ENCODE measurements at places on chromosomes 3 and 15.

GRCh38 chr3:134839990-134840389, 44.9 kb downstream of the EPHB1 start:
- DNase-seq, result no peak

DNA sequence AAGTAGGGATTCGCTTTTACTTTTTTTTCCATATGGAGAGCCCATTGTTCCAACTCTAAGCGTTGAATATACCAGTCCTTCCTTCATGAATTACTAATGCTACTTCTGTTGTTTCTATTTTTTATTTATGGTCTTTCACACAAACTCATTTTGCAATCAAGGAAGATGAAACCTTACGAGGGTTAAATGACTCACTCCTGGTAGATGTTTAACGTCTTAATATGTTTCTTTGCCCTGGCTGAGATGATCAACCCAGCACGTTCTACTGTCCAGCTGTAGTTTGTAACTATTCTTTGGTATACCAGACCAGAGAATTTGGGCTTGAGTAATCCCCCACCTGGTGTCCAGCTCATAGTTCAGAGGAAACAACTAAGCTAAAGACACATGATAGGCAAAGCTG, 23.1 kb downstream of the CDCP1 start:
- DNase-seq, result no peak

DNA sequence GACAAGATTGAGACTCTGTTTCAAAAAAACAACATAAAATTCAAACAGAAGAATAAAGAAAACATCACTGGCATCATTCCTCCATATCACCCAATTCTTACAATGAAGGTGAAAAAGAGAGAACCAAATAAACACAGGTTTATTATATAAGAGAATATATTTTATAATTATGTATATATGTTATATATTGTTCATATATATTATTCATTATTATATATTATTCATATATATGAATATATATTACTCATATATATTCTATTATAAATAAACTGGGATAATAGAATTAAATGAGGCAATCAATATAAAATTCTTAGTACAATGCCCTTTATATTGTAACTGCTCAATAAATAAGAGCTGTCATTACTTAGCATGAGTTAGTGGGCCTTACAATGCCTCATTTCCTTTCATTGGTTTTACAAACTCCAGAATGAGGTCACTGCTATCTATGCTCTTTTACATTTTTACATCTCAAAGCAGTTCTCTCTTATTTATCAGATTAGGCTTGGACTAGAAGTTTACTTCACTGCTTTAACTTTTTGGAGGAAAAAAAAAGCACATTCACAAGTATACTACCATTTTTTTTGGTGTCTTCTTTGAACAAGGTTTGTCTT, 135.5 kb upstream of the TTC14 start:
- DNase-seq, result no peak

- DNase-seq, result no peak
Observed at GRCh38 chr3:113232342-113232741, 21.0 kb downstream of the BOC start.

DNA sequence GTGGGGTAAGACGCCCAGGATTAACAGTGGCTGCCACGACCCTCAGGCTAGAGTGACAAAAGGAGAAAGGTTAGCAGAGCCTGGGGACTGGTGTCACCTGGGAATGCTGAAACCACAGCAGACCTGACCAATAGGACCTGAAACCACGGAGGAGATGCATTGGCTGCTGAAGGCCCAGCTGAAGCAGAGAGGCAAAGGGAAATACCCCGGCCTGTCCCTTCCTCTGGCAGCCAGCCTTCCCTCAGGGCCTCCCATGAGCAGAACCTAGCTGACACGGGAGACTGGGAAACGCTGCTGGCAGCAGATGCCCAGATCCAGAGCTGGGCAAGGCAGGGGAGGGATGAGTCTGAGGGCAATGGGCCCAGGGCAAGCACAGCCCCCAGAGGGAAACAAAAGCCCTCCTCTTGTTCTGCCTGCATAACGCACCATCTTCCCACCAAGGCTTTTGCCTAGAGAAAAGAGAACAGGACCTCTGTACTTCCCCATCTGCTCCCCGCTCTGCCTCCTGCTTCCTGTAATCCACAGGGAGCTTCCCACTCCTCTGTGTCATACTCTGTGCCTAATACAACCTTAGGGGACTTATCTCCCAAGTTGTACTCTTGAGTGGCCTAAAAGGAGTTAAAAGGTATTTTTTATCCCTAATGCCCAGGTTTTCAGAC, 216.2 kb downstream of the ABHD5 start:
- no peak for DNase-seq

DNA sequence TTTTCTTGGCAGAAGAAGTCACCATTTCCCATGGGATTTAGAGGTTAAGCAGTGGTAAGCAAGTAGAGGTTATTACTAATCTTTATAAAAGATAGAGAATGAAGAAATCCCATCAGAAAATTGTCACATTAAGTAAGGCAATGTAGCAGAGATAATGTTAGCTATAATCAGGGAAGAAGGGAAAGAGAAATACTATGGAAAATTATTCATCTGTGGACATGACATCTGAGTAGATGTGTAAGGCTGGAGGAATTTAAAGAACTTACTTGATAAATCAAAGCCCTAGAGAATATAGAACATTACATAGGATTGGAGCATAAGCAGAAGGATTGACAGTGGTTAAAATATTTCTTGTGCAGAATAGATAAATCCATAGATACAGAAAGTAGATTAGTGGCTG, 553.1 kb upstream of the CBLB start:
- DNase-seq, result no peak

DNA sequence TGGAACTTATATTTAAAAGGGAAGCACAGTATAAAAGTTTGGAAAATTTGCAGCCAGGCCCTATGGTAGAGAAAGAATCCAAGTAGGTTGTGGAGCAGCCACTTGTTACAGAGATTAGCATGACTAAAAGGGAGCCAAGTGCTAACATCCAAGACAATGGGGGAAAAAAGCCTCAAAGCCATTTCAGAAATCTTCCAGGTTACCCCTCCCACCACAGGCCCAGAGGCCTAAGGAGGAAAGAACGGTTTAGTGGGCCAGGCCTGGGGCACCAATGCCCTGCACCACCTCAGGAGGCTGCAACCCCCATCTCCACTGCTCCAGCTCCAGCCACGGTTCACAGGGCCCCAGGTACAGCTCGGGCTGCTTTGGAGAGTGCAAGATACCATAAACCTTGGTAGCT, 69.9 kb downstream of the IGF2BP2 start:
- DNase-seq, result no peak

- no peak for DNase-seq
Observed at GRCh38 chr3:16064642-16065414, 109.7 kb upstream of the GALNT15 start.

DNA sequence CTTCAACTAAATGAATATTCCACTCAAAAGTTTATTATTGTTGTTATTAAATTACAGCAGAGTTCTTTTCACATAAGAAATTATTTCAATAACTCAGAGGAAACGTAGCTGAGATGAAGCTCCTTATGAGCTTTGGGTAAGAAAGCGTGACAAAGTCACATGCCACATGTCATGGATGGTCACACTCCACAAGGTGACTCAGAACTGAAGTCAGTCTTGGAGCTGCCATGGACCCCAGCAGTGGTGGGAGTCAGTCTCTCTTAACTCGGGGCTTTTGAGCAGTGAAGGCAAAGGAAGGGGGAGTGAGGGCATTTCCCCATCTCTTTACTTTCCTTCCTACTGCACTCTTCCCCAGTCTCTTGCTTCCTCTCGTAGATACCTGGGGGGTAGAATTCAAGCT, 87.5 kb upstream of the FAM3D start:
- DNase-seq, result no peak

DNA sequence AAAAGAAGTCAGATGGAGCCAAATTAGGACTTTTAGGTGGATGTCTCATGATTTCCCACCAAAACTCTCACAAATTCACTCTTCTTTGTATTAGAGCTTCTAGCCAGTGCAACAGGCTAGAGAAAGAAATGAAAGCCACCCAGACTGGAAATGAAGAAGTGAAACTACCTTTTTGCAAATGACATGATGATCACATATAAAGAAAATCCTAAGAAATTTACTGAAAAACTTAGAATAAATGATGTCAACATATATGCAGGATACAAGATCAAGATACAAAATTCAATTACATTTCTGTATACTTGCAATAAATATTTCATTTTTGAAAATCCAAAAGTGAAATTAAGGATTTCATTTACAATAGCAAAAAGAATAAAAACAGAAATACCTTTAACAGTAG, 110.8 kb downstream of the LRIG1 start:
- no peak for DNase-seq

GRCh38 chr15:49718234-49718633, 97.4 kb downstream of the DTWD1 start:
- no peak for DNase-seq

GRCh38 chr15:61050844-61051568, 178.1 kb downstream of the RORA start:
- no peak for DNase-seq

GRCh38 chr3:125591116-125591760, 4.1 kb downstream of the OSBPL11 start:
- DNase-seq, result no peak

GRCh38 chr15:45795440-45796069, 160.7 kb downstream of the SQOR start:
- no peak for DNase-seq

DNA sequence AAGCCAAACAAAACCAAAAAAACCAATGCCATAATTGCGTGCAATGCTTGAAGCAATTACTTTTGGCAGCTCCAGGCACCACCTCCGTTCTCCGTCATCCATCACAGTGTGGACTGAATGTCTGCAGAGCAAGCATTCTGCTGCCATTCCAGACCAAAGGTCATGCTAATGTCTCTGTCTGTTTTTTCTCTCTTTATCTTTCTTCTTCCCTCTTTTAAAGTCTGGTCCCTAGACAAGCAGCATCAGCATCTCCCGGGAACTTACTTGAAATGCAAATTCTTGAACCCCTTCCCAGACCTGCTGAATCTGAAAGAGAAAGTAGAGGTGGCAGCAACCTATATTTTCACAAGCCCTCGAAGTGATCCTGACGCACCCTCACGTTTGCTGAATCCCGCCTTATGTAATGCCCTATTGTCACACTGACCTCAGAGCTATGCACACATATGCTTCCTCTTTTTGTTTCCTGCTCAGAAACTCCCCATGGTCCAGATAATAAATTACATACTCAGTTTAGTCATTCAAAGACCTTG, 297.3 kb upstream of the PROK2 start:
- peak; percentile 95 for DNase-seq

- no peak for DNase-seq
Observed at GRCh38 chr15:64023220-64023619, 23.1 kb downstream of the DAPK2 start.

DNA sequence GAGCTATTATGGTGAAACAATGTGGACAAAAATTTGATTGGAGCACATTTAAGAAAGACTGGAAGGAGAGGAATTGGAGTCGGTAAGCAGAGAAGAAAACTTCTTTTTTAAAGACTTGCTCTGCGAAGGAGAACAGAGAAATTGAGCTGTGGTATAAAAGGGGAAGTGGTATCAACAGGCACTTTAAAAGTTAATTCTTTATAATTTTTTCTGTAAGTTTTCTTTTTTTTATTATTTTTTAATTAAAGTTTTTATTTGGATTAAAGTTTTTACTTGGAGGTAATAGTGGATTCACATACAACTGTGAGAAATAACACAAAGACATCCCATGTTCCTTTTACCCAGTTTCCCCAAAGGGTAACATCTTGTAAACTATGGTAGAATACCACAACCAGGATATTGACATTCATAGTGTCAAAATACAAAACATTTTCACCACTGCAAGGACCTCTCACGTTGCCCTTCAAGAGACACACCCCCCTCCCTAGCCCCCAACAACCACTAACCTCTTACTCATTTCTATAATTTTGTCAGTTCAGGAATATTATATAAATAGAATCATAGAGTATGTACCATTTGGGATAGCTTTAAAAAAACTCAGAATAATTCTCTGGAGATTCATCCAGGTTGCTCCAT, 33.8 kb upstream of the XIRP1 start:
- peak; percentile 31 for DNase-seq

- DNase-seq, result no peak
Observed at GRCh38 chr3:57810471-57811137, 54.5 kb downstream of the SLMAP start.

GRCh38 chr3:23576379-23576959, 229.3 kb upstream of the UBE2E1 start:
- DNase-seq, result no peak

GRCh38 chr15:61390138-61390537, 161.0 kb upstream of the RORA start:
- DNase-seq, result no peak

DNA sequence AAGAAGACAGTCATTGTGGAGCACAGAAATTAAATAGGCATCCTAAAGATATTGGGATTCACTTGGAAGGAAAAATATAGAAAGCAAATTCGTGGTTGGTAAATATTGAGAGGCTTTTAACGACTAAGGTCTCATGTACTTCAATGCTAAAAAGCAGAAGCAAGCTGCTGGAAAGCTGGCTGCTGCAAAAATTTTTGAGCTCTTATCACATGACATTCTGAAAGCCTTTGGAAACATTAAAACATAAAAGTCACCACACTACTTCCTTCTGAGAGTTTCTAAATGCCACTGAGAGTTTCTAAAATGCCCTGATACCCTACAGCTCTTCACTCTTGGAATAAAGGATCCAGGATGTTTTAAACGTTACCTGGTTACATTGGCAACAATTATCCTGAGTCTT, 39.0 kb upstream of the CBLB start:
- DNase-seq, result peak; percentile 79

DNA sequence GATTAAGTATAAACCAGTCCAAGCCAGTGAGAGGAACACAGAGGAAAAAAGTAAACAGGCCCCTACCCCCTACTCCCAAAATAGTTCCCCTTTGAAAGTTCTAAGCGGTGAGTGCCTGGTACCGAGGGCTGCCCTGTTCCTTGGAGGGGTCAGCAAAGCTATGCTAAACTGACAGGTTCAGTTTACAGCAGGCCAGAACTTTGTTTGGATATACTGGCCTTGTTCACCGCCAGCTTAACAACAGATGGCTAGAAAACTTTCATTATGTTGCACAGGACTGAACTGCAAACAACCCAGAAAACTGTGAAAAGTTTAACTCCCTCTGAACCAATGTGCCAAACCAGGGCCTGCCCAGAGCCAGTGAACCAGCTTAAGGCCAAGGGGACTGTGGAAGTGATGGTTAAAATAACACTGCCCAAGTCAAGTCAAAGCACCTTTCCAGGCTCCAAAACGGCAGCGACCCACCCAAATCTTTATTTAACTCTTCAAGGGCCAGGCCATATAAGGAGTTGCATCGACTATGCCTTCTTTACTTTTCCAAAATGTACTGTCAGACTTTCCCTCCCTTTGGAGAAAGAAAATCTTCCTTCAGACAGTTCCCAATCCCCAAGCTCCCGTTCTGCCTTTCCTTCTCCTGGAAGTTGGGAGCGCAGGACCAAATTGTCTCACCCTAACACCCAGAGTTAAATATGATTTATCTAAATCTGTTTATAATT, 448.0 kb downstream of the FOXP1 start:
- DNase-seq, result no peak

GRCh38 chr3:43153216-43154083, 47.6 kb upstream of the POMGNT2 start:
- peak; percentile 12 for DNase-seq

GRCh38 chr15:50355619-50355905, 564 bp upstream of the GABPB1 start:
- DNase-seq, result no peak

DNA sequence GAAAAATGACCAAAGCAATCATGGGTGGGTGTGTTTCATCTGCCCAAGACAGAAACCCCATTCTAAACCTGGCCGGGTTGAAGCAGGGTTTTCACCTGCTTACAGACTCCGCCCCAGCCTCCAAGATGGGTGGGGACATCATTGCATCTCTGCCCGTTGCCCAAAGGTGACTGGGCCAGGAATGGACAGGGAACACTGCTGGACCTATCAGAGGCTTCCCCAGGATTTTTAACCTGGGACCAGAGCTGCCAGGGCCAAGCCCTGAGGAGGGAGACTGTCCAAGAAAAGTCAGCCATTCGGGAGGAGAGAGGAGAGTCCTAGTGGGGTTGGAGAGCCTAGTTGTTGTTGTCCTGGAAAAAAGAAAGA, 109.7 kb upstream of the ALDH1A3 start:
- no peak for DNase-seq
